ENCODE measurements at places on chromosomes 5 and 9. TPM values are rescaled to one million over a fixed set of nuclear protein-coding genes. Genes with fewer than 3 reads are reported as not detected.
A peak's percentile ranks its signal among the peaks of the same experiment; 100 is the strongest.

Gene ASPN
- not detected for total RNA-seq

Gene CEP78
- 41.8 TPM for total RNA-seq

Gene IFNK
- not detected for total RNA-seq

Gene DDX4
- total RNA-seq = 0.83 TPM

Gene PCDHGB6
- total RNA-seq = not detected

Gene DEPDC1B
- total RNA-seq = 39.0 TPM

Gene PCDHB10
- not detected for total RNA-seq

Gene OR1J1
- not detected for total RNA-seq

Gene KIF27
- 2.3 TPM for total RNA-seq

Gene GMCL2
- total RNA-seq = not detected

Gene GABRA1
- total RNA-seq = not detected

Gene ZDHHC11
- total RNA-seq = 6.6 TPM

- no peak overlapping the region for H3K4me3 ChIP-seq
- no peaks in the 10 kb centered on the region for H3K36me3 ChIP-seq
Observed at GRCh38 chr5:9604416-9604815, 25.7 kb downstream of the TAS2R1 start.

GRCh38 chr9:128499920-128500319, 4.6 kb upstream of the GLE1 start:
- no peak overlapping the region for H3K27ac ChIP-seq
- peaks cover 43% of the 10 kb centered on the region for H3K36me3 ChIP-seq
- peaks cover 8% of the 10 kb centered on the region for H3K4me1 ChIP-seq
- DNase-seq = no peak
- no peaks in the 10 kb centered on the region for H3K27me3 ChIP-seq
- no peak overlapping the region for H3K4me3 ChIP-seq

GRCh38 chr9:83572524-83572923, 34.3 kb upstream of the FRMD3 start:
- H3K4me1 ChIP-seq = no peaks in the 10 kb centered on the region
- H3K27me3 ChIP-seq = no peaks in the 10 kb centered on the region
- no peak overlapping the region for H3K27ac ChIP-seq
- H3K4me3 ChIP-seq = no peak overlapping the region

- H3K4me3 ChIP-seq = no peak overlapping the region
- no peaks in the 10 kb centered on the region for H3K27me3 ChIP-seq
- no peak overlapping the region for H3K27ac ChIP-seq
- no peaks in the 10 kb centered on the region for H3K36me3 ChIP-seq
- no peaks in the 10 kb centered on the region for H3K4me1 ChIP-seq
- DNase-seq = no peak
Observed at GRCh38 chr5:68849906-68850305, 243.9 kb upstream of the SLC30A5 start.

DNA sequence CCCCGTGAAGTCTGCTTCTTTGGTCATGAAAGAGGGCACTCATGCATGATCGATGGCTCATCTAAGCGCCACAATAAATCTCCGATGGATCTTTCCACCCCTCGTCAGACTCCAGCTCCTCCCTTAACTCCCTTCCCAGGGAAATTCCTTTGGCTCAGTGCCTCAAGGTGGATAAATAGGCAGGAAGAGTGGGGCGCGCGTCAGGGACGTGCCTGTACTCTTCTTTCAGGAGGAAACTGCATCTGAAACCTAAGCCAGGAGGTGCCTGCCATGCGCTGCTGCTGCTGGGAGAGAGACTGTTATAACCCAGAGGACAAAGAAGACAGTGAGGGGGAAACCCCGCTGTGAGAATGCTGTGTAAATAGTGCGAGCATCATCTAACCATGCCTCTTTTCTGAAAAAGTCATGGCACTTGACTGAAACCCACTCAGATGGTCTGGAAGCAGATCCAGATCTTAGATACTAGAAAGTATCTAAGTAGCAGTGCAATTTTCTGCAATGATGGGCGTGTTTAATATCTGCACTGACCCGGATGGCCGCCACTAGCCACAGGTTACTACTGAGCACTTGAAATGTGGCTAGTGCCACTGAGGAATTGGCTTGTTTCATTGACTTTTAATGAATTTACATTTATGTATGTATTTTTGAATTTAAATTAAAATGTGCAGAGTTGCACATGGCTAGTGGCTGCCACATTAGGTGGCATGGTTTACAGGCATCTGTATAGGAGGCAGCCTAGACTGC, 120.3 kb upstream of the BASP1 start:
- no peaks in the 10 kb centered on the region for H3K36me3 ChIP-seq
- no peak overlapping the region for H3K4me3 ChIP-seq
- no peak overlapping the region for H3K27ac ChIP-seq
- DNase-seq = no peak

DNA sequence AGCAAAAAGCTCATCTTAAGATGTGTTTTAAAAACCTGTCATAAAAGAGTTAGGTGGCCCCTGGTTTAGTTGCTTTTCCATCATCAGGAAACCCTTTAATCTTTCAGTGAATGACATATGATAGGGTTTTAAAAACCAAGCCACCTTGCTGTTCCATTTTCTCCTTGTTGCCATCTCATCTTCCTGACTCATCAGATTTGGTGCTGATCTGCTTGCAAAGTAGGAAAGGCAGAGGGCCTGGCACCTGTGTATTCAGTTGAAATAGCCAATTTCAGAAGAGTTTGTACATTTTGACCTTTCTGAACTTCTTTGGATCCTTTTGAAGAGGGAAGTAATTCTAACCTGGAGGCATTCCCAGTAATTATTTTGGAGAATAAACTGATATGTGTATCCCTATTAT, 272.7 kb downstream of the CD180 start:
- H3K36me3 ChIP-seq = no peaks in the 10 kb centered on the region
- no peak overlapping the region for H3K4me3 ChIP-seq
- peaks cover 9% of the 10 kb centered on the region for H3K4me1 ChIP-seq
- no peak for DNase-seq
- no peak overlapping the region for H3K27ac ChIP-seq
- peaks cover 4% of the 10 kb centered on the region for H3K27me3 ChIP-seq

- no peak overlapping the region for H3K4me3 ChIP-seq
- no peaks in the 10 kb centered on the region for H3K27me3 ChIP-seq
- H3K4me1 ChIP-seq = peaks cover 13% of the 10 kb centered on the region
- DNase-seq = no peak
Observed at GRCh38 chr5:40614466-40614865, 65.2 kb upstream of the PTGER4 start.

DNA sequence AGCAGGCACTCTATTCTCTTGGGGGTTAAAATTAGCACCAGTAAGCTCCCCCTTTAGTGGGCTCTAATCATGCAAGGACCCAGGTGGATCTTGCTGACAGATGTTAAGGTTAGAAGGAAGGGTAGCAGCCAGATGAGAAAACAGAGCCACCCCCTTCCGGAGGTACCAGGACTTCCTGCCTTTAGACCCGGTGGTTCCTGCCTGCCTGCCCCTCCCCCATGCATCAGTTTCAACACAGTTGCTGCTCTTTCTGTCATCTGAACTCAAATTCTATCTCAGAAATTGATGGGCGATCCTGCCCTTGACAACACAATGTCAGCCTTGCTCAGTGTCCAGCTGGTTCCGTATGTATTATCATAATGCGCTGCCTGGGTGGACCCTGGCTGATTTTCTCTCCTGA, 287.3 kb downstream of the EBF1 start:
- peak; percentile 63 for DNase-seq
- peak overlapping the region; percentile 38 for H3K27ac ChIP-seq
- no peak overlapping the region for H3K4me3 ChIP-seq
- H3K4me1 ChIP-seq = peaks cover 37% of the 10 kb centered on the region
- peaks cover 8% of the 10 kb centered on the region for H3K27me3 ChIP-seq

- no peaks in the 10 kb centered on the region for H3K4me1 ChIP-seq
- no peak for DNase-seq
- H3K27me3 ChIP-seq = no peaks in the 10 kb centered on the region
- H3K27ac ChIP-seq = no peak overlapping the region
- H3K4me3 ChIP-seq = no peak overlapping the region
Observed at GRCh38 chr5:179890751-179891682, 16.7 kb downstream of the TBC1D9B start.

DNA sequence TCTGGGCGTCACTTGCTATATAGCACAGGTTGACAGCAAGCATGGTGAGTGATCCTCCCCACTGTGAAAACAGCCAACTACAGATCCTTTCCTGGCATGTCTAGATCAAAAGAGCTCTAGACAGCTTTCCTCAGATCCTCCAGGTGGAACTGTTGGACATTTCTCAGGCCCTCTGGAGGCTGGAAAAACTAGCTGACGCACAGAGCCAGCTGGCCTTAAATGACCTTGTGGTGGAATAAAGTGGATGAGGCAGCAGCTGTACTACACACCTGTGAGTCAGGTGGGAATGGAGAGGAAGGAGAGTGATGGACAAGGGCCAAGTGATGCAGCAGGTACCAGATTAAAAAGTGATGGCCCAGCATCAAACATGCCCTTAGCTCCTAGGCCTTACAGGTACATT, 172.7 kb downstream of the TRIM32 start:
- no peaks in the 10 kb centered on the region for H3K4me1 ChIP-seq
- no peak for DNase-seq
- H3K36me3 ChIP-seq = no peaks in the 10 kb centered on the region
- H3K27ac ChIP-seq = no peak overlapping the region

- no peaks in the 10 kb centered on the region for H3K36me3 ChIP-seq
- no peak overlapping the region for H3K4me3 ChIP-seq
- no peak for DNase-seq
- no peaks in the 10 kb centered on the region for H3K27me3 ChIP-seq
Observed at GRCh38 chr9:102844716-102845115, 150.4 kb upstream of the CYLC2 start.

- no peak for DNase-seq
- H3K36me3 ChIP-seq = no peaks in the 10 kb centered on the region
- no peak overlapping the region for H3K27ac ChIP-seq
- H3K4me1 ChIP-seq = peaks cover 13% of the 10 kb centered on the region
- peaks cover 32% of the 10 kb centered on the region for H3K27me3 ChIP-seq
Observed at GRCh38 chr5:147455822-147456450, 53.9 kb downstream of the DPYSL3 start.

- no peaks in the 10 kb centered on the region for H3K27me3 ChIP-seq
- peak overlapping the region; percentile 51 for H3K4me3 ChIP-seq
- H3K4me1 ChIP-seq = peaks cover 41% of the 10 kb centered on the region
- DNase-seq = no peak
Observed at GRCh38 chr5:62256161-62257019, 49.6 kb upstream of the KIF2A start.

GRCh38 chr5:133734916-133735315, 122.6 kb upstream of the FSTL4 start:
- no peaks in the 10 kb centered on the region for H3K4me1 ChIP-seq
- no peak overlapping the region for H3K27ac ChIP-seq
- no peaks in the 10 kb centered on the region for H3K36me3 ChIP-seq
- no peak overlapping the region for H3K4me3 ChIP-seq

GRCh38 chr5:34499001-34499734, 157.0 kb upstream of the RAI14 start:
- H3K36me3 ChIP-seq = no peaks in the 10 kb centered on the region
- no peak overlapping the region for H3K4me3 ChIP-seq
- H3K27me3 ChIP-seq = peaks cover 3% of the 10 kb centered on the region
- DNase-seq = peak; percentile 24
- peaks cover 13% of the 10 kb centered on the region for H3K4me1 ChIP-seq

- H3K27ac ChIP-seq = no peak overlapping the region
- no peak for DNase-seq
- no peak overlapping the region for H3K4me3 ChIP-seq
- H3K36me3 ChIP-seq = no peaks in the 10 kb centered on the region
Observed at GRCh38 chr9:106334081-106334480, 528.9 kb upstream of the ZNF462 start.

- no peaks in the 10 kb centered on the region for H3K27me3 ChIP-seq
- no peak for DNase-seq
- H3K27ac ChIP-seq = no peak overlapping the region
- H3K4me1 ChIP-seq = no peaks in the 10 kb centered on the region
- H3K4me3 ChIP-seq = no peak overlapping the region
Observed at GRCh38 chr5:128844354-128844923, 120.8 kb upstream of the SLC27A6 start.

DNA sequence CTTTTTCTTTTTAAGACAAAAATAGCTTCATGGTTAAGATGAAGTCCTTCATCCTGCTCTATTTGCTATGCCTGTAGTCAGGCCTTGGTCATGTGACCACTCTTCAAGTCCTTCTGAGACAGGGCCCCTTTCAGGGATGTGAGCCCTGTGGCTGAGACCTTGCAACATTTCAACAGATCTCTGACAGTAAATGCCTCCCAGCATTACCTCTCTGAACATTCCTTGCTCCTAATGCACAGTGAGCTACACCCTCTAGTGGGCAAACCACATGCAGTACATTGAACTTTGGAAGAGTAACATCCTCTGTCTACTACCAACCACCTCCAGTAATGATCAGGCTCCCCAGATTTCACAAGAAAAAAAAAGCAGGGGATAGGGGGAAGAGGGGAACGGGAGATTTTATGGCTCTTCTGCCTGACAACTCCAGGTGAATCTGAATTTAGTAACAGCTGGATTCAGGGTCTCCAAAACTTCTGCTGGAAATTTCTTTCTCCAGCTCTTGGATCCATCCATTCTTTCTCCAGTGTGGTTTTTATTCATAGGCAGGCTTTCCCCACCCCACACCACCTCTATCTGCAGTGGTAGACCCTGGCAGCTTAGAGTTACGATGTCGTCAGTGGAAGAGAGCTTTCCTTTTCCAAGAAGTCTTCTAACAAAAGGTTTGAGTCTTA, 8.9 kb upstream of the FBXO38 start:
- peak; percentile 20 for DNase-seq
- H3K27ac ChIP-seq = no peak overlapping the region
- H3K27me3 ChIP-seq = no peaks in the 10 kb centered on the region
- H3K4me3 ChIP-seq = no peak overlapping the region

- peak within 1 kb of the TSS; percentile 92 for H3K27ac ChIP-seq
- H3K4me1 ChIP-seq = peaks cover 35% of the 10 kb centered on the region
- H3K4me3 ChIP-seq = peak within 1 kb of the TSS; percentile 85
- H3K36me3 ChIP-seq = peaks cover 20% of the 10 kb centered on the region
- peak; percentile 71 for DNase-seq
Observed at GRCh38 chr9:83622939-83623678, at the start of gene IDNK. Gene IDNK, plus strand, starts transcription at chr9:83623143. Its CDS starts 29 bp downstream, at chr9:83623172.

DNA sequence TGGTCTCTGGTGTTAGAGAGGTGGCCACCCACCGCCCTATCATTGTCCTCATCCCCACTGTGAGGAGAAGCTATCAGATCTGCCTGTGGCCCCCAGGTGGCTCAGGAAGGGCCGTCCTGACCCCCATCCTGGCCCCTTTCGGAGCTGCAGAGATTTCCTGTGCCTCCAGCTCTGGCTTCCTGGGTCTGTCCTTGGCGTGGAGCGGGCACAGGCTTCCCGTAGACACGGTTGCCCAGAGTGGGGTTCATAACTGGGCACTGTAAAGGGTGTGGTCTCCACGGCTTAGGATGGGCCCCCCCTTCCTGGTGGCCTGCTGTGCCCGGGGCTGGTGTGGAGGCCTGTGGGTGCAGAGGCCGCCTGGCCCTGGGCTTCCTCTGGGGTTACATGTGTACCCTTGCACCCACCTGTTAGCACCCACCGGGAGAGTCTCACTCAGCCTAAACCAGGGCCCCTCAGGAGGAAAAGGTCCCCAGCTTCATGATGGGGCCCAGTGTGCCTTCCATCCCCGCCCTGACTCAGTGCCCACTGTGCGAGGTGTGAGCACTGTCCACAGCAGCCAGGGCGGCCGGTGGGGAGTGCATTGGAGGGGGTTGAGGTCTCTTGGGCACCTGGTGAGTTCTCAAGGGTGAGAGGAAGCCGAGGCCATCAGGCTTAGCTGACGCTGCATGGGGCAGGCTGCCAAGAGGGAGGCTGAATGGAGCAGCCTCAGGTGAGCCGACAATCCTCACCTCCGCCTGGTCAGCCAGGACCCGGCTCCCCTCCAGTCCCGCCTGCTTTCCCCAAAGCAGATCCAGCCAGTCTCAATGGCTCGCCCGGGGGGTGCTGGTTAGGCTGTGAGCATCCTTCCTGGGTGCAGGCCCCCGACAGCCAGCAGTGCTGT, 15.3 kb upstream of the AJM1 start:
- no peaks in the 10 kb centered on the region for H3K27me3 ChIP-seq
- H3K36me3 ChIP-seq = peaks cover 32% of the 10 kb centered on the region
- no peak overlapping the region for H3K4me3 ChIP-seq
- H3K4me1 ChIP-seq = no peaks in the 10 kb centered on the region
- no peak for DNase-seq

Measured in activated CD4-positive, alpha-beta memory T cell treated with anti-CD3 and anti-CD28 coated beads, Interleukin-2, amount 10 ng/mL, durations not matched to agents 7 days and 5 days (primary cell).